Urinary bladder (tissue), 4 donors: ENCODE measurements at places on chromosomes 4 and X. TPM values are rescaled to one million over a fixed set of nuclear protein-coding genes. Genes with fewer than 3 reads are reported as not detected.

DNA sequence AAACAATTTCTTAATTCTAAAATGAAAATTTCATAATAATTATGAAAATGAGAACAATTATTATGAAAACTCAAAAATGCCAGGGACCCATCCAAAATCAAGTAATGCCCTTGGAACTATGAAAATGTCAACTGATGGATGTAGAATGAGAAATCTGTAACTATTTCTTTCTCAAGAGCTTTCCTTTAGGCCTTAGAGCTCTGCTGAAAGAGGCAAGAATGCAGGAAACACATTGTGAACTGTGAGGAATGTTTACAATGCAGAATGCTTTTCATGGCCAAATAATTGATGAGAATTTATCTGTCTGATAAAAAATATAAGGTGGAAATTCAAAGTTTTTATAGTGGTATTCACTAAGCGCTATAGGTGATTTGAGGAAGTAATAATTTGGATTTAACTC is 207.1 kb upstream of the PCDH18 start:
- no peak for DNase-seq

DNA sequence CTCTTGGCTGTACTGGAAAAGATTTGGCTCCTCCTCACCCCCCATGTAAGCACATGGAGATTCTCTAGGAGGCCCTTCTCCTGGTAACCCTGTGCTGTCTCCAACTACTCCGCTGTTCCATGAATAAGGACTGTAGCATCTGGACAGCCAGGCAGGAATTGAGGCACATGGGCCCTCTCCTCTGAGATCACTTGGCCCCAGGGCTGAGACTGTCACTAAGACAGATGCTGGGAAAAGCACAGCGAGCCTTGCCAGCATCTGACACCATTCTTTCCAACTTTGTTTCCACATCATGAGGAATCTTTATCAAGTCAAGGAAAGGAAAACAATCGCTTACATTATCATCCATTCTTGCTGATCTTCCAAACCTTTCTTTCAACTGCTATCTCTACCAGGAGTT is 222.6 kb upstream of the INTU start:
- no peak for DNase-seq

Gene SSX4B
- not detected for total RNA-seq

GRCh38 chr4:109998867-109999584 is 86.3 kb downstream of the EGF start:
- peak; percentile 41 for DNase-seq

- DNase-seq: no peak
These were observed 62.7 kb downstream of the BMP15 start for GRCh38 chrX:50973199-50973598.
